Activated T-cell treated with anti-CD3 and anti-CD28 coated beads for 24 hours (primary cell): ENCODE measurements at places on chromosomes 5 and 9.
A peak's percentile ranks its signal among the peaks of the same experiment; 100 is the strongest.

- DNase-seq, result no peak
These were observed 2400.9 kb upstream of the C9orf72 start for GRCh38 chr9:29974197-29974596.

GRCh38 chr5:7897014-7897600 lies 28.2 kb downstream of the MTRR start:
- DNase-seq, result no peak

- DNase-seq, result no peak
These were observed 32.4 kb downstream of the LPAR1 start for GRCh38 chr9:111005746-111006470.

DNA sequence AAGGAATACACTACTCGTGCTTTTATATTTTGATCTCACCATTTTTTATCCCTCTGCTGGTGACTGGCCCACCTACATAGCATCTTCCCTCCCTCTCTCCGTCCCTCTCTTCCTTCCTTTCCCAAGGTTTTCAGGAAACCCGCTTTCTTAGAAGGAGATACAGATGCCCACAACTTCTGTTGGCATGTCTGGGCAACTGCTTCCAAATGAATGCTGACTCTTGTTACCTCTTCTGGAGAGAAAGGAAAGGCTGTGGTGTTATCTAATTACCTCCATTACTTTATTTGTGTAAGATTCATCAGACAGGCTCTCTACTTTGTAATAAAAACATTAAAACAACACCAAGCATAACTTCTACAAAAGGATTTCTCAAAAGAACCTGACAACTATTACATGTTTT lies 20.2 kb downstream of the FANCC start:
- DNase-seq, result no peak

- no peak for DNase-seq
These were observed 448.1 kb downstream of the NFIB start for GRCh38 chr9:13865869-13866268.

- DNase-seq, result no peak
These were observed 186.0 kb downstream of the NXNL2 start for GRCh38 chr9:88721025-88721424.

DNA sequence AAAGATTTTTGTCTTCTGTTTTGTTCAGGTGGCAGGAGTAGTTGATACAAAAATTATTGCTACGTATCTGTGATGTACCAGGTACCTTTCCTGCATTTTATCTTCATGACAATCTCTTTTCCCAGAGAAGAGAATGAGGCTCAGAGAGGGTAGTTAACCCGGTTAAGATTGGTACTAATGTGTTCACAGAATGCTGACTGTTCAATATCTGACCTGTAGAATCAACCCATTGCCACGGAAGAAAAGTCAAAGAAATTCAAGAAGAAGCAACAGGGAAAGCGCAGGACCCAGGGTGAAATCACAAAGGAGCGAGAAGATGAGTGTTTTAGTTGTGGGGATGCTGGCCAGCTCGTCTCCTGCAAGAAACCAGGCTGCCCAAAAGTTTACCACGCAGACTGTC lies 11.8 kb downstream of the RAB24 start:
- DNase-seq, result no peak

DNA sequence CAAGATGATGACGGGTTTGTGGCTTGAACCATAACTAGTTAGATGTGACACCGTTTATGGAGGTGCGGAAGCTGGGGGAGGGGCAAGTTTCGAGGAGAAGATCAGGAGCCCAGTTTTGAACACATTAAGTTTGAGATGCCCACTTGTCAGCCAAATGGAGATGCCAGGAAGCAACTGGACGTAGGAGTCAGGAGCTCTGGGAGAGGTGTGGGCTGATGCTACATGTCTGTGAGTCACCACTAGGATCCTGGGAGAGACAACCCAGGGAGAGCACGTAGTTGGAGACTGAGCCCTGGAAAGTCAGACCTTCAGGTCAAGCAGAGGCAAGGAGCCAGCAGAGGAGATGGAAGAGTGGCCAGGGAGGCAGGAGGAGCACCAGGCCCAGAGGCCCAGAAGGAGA lies 48.8 kb upstream of the SLC25A51 start:
- DNase-seq, result no peak

- DNase-seq, result no peak
These were observed 275.9 kb upstream of the CCNG1 start for GRCh38 chr5:163161512-163161911.

DNA sequence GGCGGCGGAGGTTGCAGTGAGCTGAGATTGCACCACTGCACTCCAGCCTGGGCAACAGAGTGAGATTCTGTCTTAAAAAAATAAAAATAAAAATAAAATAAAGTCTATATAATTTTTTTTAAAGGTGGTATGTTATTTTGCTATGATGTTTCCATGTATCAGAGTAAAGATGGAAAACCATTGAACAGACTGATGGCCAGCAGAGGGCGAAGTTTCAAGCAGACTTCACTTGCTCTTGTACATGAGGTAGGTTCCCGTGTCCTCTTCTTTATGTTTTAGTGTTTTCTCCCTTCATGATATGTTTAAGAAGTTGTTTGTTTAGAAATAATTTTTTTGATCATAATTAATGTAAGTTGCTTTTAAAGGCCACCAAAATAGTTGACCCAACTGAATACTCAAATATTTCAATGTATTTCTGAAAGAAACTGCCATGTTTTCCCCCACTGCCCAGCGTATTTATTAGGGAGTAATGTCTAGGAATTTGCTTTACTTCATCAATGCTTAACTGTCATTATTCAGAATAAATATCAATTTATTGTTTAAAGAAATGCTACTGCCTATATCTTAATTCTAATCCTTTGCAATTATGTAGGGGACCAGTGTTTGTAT lies 146.4 kb downstream of the HACD4 start:
- peak; percentile 38 for DNase-seq

DNA sequence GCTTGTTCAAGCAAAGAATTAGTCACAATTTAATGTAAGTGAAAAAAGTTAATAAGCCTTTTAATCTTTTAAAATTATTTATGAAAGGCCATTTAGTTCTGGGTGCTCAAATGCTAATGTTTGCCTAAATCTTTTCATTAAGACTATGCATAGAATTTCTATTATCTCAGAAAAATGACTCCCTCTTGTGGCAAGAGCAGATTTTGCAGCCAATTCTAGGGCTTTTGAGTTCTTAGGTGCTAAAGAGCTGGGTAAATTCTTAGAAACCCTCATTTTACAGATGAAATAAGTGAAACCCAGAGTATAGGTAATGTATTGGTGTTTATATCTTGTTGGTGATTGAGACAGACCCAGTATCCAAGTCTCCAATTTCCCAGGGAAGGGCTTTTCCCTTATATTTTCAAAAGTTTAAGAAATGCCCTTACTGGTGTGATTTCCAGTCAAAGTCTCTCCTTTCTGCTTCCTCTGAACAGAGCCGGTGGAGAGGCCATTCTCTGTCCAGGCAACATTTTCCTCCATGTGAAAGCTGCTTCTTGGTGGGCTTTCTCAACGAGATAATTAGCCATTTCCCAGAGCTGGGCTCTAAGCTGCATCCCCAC lies 24.1 kb upstream of the PCSK5 start:
- DNase-seq, result peak; percentile 26

GRCh38 chr9:79470954-79471353 lies 100.8 kb upstream of the TLE4 start:
- no peak for DNase-seq

DNA sequence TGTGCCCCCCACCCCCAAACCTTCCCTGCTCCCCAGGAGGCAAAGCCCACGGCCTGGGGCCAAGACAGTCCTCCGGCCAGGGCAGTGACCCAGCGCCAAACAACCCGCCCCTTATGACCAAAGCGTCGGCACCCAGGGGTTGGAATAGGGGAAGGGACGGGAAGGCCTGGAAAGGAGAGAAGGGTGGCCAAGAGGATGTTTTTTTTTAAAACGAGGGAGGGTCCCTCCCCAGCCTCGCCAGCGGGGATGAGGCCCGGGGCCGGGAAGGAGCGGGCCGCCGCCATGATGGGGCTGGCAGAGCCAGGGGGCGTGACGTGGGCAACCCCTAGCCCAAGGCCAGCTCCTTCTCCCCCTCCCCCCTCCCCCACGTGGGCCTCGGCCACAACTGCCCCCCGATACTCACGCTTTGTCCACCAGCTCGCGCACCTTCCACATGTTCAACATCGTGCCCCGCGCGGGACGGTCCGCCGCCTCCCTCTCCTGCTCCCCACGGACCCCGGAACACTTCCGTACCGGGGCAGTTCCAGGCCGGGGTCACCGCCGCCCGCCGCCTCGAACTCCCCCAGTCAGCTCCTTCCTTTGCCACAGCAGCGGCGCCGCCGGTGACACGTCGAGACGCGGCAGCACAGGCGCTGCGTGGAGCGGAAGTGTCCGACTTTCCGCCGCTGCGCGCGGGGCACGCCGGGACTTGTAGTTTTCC lies at the start of gene CLINT1:
CLINT1 (minus strand) TSS at position 619 of the 700 bp plus-strand sequence; CDS start at position 444, 175 bp downstream.
- DNase-seq, result peak; percentile 83

DNA sequence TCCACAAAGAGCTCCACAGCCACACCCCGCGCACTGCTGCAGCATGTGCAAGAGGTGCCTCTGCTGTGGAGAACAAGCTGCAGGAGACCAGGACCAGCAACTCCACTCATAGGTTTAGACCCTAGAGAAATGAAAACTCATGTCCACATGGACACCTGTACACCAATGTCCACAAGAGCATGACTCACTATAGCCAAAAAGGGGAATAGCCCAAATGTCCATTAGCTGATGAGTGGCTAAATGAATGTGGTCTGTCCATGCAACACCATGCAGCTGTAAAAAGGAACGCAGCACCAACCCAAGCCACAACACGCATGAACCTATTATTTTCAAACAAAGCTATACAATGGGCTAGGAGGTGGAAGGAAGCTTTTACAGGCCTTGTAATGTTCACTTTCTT lies 18.1 kb downstream of the DYNC2I2 start:
- DNase-seq, result no peak

DNA sequence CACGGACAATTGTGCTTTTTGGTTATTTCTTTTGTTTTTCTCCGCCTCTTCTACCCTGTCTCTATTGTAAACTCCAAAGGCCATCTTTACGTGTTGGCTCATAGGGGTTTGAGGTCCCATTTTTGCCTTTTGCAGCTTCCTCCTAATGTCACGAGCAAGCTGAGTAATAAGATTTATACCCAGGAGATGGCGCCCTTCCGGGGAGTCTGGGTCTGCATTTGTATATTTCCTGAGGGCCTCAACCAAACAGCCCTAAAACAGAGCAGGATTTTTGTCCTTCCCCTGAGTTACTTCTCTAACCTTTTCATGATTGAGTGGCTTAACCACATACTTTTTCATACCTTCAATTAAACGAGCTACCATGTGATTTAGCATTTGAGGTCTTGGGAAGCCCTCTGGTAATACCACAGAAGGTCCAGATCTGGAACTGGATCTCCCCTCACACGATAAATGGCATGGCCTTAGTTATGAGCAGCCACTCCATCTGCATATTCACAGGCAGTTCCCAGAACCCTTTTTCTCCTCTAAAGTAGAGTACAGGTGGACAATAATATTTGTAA lies 11.2 kb upstream of the CFAP95 start:
- no peak for DNase-seq
